ENCODE measurements at places on chromosomes 16 and 17.

GRCh38 chr17:33241390-33241789, 51.7 kb downstream of the ASIC2 start:
- DNase-seq = no peak

DNA sequence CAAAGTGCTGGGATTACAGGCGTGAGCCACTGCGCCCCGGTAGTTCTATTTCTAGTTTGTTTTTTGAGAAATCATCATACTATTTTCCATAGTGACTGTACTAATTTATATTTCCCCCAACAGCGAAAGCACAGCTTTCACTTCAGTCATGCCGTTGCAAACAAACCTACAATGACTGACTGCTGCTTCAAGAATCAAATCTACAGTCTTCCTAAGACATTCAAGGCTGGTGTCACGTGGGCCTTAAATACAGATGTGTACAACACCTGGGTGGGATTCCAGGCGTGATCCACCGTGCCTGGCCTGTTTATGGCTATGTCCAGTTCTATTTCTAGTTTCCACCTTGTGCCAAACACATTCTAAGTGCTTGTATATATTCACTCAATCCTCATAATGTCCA, 72.0 kb downstream of the ABCC6 start:
- DNase-seq = no peak

GRCh38 chr17:82030470-82031302, 792 bp upstream of the RAC3 start:
- peak; percentile 80 for DNase-seq

DNA sequence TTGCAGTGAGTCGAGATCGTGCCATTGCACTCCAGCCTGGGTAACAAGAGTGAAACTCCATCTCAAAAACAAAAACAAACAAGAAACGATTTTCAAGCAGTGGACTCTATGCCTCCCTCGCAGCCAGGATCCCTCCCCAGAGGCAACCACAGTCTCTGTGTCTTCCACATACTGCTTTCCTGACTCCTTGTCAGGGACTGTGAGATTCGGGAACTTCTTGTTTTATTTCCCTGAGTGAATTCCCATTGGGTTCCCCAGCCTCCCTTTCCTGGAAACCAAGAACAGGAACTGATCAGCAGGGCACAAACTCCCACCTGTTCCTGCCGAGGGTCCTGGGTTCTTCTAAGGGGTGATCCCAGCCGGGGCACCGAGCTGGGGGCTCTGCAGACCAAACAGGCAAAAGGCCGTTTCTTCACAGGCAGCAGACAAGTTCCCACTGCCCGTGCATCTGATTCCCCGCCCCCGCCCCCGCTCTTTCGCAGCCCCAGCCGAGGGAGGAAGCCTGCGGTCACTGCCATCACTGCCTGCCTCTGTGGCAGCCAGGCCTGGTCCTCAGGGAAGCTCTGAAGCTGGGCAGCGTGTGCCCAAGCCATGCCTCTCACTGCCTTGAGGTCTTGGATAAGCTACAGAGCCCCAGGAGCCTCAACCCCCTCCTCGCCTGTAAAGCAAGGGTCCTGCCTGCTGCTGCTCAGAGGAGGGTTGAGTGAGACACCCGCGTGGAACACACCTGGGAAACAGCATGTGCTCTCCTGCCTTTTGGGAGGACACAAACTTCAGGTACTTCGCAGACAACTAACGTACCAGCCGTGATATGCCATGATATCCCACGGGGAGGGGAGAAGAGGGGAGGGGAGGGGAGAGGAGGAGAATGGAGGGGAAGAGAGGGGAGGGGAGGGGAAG, 5.5 kb upstream of the PIEZO1 start:
- DNase-seq = peak; percentile 53

GRCh38 chr17:44924107-44924544, 8.8 kb upstream of the GFAP start:
- DNase-seq = no peak

DNA sequence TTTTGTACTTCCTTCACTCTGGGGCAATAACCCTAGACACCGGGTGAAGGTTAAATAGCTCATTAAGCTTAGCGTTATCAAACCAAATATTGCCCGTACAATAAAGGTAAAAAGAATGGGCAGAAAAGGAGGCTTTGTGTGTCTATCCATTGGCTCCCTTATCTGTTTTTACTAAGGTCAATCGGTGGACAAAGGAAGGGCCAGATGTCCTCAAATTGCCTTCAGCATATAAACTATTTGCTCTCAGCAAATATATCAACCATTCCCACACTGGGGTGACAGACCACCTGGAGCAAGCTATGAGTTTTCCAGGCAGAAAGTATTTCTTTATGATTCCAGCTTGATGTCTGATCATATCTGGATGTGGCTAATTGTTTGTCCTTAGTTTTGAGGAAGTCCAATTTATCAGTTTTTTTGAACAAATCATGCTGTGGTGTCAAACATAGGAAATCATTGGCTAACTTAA, 25.3 kb upstream of the WIPI1 start:
- DNase-seq = no peak

DNA sequence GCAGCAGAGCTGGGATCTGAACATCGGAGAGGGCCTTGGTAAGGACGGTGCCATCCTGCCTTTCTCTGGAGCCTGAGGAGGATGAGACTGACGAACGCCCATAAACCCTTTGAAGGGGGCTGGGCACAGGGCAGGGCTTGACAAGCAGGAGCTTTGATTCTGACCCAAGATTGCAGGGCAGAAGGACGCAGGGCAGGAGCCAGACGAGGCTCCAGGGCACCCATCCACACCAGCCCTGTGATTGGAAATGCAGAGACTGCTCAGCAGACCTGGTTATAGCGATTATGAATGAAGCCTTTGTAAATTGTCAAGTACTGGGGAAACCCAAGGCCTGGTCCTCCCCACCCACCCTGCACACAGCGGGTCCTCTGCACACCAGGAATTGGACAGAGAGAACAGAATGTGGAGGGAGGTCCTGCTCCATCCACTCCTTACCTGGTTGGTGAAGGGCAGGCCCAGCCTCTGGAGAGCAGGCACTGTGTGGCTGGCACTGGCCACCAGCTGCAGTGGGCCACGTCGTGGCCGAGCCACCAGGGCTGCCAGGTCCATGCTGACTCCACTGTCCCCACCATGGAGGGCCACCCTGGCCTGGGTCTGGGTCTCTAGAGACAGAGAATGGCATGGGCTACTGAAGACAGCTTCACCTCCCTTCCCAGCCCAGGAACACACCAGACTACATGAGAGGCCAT, 68.8 kb downstream of the RMI2 start:
- DNase-seq = no peak

All from activated CD4-positive, alpha-beta T cell treated with anti-CD3 and anti-CD28 coated beads, Interleukin-2, amount 50 U/mL, for 1 hour (primary cell).